ENCODE measurements at places on chromosomes 12 and 14.
A peak's percentile ranks its signal among the peaks of the same experiment; 100 is the strongest.

DNA sequence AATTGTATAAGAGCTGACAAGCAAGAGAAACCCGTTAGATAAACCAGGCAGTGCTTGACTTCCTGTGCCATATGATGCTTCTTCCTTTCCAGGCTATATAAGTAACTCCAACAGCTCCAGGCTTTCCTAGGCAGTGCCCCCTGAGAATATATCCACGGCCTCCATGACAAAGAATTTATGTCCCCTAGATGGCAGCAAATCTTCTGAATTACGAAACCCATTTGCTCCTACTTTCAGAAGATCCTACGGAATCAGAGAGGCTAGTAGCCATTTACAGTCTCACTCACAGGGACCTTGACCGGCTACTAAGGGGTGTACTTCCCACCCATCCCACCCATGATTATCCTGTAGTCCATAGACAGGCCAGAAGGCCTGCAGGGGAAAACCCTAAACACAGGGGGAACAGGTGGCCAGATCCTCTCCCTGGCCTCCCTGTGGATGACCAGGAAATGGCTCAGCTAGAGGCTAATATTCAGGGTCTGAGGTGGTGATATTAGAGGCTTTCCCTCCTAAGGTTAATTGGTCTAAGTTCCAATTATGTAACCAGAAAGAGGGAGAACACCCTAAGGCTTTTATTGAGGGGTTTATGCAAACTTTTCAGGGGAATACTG is 77.2 kb upstream of the DCD start:
- DNase-seq: no peak
- no peak overlapping the region for H3K4me3 ChIP-seq
- peaks cover 5% of the 10 kb centered on the region for H3K4me1 ChIP-seq
- no peaks in the 10 kb centered on the region for H3K36me3 ChIP-seq
- no peak overlapping the region for H3K27ac ChIP-seq
- peaks cover 30% of the 10 kb centered on the region for H3K27me3 ChIP-seq

DNA sequence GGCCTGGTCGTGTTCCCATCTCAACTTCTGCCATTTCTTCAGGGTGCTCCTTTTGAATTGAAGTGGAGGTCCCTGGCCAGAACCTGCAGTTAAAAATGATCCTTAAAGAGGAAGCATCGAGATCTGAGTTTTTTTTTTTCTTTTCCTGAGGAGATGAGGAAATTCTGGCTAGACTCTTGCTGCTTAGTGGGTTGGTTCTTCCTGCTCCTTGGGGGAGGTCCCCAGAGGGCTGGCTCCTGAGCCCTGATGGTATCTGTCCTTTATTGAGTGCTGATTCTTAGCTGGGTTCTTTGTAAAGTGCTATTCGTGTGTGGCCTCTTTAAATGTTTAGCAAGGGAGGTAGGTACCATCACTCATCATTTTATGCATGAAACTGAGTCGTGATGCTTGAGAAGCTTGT is 11.7 kb downstream of the PELI2 start:
- DNase-seq: no peak
- peaks cover 22% of the 10 kb centered on the region for H3K4me1 ChIP-seq
- peaks cover 2% of the 10 kb centered on the region for H3K27me3 ChIP-seq
- no peaks in the 10 kb centered on the region for H3K36me3 ChIP-seq
- no peak overlapping the region for H3K4me3 ChIP-seq

GRCh38 chr12:106901276-106901675 is 54.4 kb upstream of the TMEM263 start:
- H3K27me3 ChIP-seq: peaks cover 46% of the 10 kb centered on the region
- H3K36me3 ChIP-seq: no peaks in the 10 kb centered on the region
- no peak overlapping the region for H3K4me3 ChIP-seq
- no peak overlapping the region for H3K27ac ChIP-seq
- peaks cover 10% of the 10 kb centered on the region for H3K4me1 ChIP-seq

DNA sequence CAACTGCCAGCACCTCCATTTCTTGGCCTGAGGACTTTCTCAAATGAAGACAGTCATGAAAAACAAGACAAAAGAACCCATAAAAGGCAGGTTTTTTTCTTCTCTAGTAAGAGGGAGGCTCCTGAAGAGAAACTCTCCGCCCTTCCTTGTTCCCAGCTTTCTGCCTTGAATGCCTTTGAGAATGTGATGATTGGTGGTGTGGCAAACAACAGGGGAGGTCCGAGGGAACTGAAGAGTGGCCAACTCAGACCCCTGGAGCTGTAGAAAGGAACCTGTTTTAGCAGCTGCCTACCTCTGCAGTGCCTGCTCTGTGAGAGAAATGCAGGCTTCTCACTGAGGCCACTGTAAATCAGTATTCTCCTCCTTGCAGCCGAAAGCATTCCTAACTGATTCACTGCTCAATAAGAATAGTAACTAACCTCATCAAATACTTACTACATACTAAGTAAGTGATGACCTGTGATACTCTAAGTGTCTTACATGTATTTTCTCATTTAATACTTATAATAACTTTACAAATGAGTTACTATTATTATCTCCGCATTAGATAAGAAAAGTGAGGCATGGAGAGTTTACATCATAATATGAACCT is 16.7 kb upstream of the ERC1 start:
- no peaks in the 10 kb centered on the region for H3K4me1 ChIP-seq
- no peak for DNase-seq
- H3K27me3 ChIP-seq: peaks cover 4% of the 10 kb centered on the region
- no peak overlapping the region for H3K27ac ChIP-seq

- no peak overlapping the region for H3K4me3 ChIP-seq
- no peak overlapping the region for H3K27ac ChIP-seq
- peaks cover 7% of the 10 kb centered on the region for H3K4me1 ChIP-seq
- peaks cover 2% of the 10 kb centered on the region for H3K36me3 ChIP-seq
Observed at GRCh38 chr12:89732522-89732921, 23.9 kb upstream of the ATP2B1 start.

DNA sequence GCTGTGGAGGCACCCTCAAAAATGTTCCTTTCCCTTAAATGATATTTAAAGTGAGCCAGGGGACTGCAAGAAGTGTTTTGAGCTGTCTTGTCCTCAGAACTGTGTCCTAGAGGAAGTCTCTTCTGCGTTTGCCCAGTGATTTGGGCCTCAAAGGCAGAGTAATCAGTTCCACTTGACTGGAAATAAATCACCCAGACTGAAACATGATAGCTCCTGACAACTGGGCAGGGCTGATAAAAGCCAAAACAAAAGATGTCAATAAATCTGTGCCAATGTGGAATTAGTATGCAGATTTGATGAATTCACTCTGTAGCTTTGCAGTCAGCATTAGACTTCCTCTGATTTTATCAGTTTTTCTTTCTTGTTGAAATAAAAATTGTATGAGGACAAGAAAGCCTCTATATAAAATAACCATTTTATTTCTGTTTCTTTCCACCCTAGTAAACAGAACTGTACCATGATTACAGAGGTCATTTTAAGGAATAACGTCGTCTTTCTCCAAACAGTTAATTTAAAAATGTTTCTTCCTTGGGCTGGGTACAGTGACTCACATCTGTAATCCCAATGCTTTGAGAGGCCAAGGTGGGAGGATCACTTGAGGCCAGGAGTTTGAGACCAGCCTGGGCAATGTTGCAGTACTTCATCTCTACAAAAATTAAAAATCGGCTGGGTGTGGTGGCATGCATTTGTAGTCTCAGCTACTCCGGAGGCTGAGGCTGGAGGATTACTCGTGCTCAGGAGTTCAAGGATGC is 180.8 kb downstream of the ERC1 start:
- no peaks in the 10 kb centered on the region for H3K27me3 ChIP-seq
- H3K27ac ChIP-seq: no peak overlapping the region
- H3K4me3 ChIP-seq: no peak overlapping the region
- H3K4me1 ChIP-seq: no peaks in the 10 kb centered on the region
- no peak for DNase-seq

DNA sequence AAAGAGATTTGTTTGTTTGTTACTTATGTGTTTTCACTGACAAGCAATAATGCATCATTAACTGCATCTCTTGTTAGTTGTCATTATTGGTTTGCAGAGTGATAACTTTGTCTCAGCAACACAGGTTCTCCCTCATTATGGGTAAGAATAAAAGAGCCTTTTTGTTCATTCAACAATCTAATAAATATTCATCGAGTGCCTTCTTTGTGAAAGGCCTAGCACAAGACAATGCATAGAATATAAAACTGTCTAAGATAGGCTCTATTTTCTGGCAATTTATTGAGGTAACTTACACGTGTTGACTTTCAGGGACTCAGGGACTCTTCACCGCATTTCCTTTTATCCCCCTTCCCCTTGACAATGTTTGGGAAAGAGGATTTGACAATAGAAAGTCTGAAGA is 95.5 kb upstream of the KRR1 start:
- no peak overlapping the region for H3K27ac ChIP-seq
- DNase-seq: no peak
- H3K27me3 ChIP-seq: peaks cover 28% of the 10 kb centered on the region
- H3K36me3 ChIP-seq: no peaks in the 10 kb centered on the region
- H3K4me3 ChIP-seq: no peak overlapping the region

GRCh38 chr12:131390412-131391334 is 320.2 kb upstream of the SFSWAP start:
- no peak overlapping the region for H3K4me3 ChIP-seq
- H3K27ac ChIP-seq: no peak overlapping the region
- no peaks in the 10 kb centered on the region for H3K27me3 ChIP-seq
- no peaks in the 10 kb centered on the region for H3K4me1 ChIP-seq
- DNase-seq: peak; percentile 62

- DNase-seq: no peak
- peaks cover 41% of the 10 kb centered on the region for H3K4me1 ChIP-seq
- H3K27ac ChIP-seq: peak overlapping the region; percentile 52
- no peaks in the 10 kb centered on the region for H3K27me3 ChIP-seq
- peak overlapping the region; percentile 44 for H3K4me3 ChIP-seq
Observed at GRCh38 chr14:68969278-68970033, 9.6 kb downstream of the ACTN1 start.

- H3K4me1 ChIP-seq: no peaks in the 10 kb centered on the region
- H3K4me3 ChIP-seq: no peak overlapping the region
- no peak overlapping the region for H3K27ac ChIP-seq
- DNase-seq: no peak
Observed at GRCh38 chr14:101476916-101477553, 84.3 kb upstream of the DIO3 start.

GRCh38 chr12:67453191-67453590 is 184.0 kb downstream of the CAND1 start:
- H3K4me3 ChIP-seq: no peak overlapping the region
- H3K36me3 ChIP-seq: peaks cover 7% of the 10 kb centered on the region
- H3K27me3 ChIP-seq: peaks cover 45% of the 10 kb centered on the region

- no peaks in the 10 kb centered on the region for H3K4me1 ChIP-seq
- no peaks in the 10 kb centered on the region for H3K27me3 ChIP-seq
- H3K27ac ChIP-seq: no peak overlapping the region
- H3K36me3 ChIP-seq: no peaks in the 10 kb centered on the region
- DNase-seq: no peak
Observed at GRCh38 chr12:77549383-77550128, 281.1 kb upstream of the NAV3 start.

- no peaks in the 10 kb centered on the region for H3K27me3 ChIP-seq
- no peak for DNase-seq
- H3K36me3 ChIP-seq: peaks cover 48% of the 10 kb centered on the region
Observed at GRCh38 chr14:39417014-39417413, 15.2 kb downstream of the FBXO33 start.

DNA sequence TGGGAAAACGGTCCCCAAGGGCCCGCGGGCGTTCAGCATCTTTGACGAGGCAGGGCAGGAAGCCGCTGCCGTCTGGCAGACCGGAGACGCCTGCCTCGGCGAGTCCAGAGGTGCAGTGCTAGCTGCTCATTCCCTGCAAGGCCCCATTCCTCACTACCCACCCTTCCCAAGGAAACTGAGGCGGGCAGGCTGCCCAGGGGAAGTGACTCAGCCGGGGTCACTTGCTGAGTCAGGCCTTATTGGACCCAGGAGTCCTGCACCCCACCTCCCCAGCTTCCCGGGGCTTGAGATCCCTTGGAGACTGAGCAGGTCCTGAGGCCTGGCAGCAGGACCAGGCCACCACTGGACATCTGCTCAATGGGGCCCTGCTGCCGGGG is 3.7 kb downstream of the SH2B3 start:
- H3K27me3 ChIP-seq: no peaks in the 10 kb centered on the region
- peak; percentile 75 for DNase-seq
- H3K4me1 ChIP-seq: peaks cover 59% of the 10 kb centered on the region
- H3K36me3 ChIP-seq: peaks cover 31% of the 10 kb centered on the region
- peak overlapping the region; percentile 77 for H3K27ac ChIP-seq

DNA sequence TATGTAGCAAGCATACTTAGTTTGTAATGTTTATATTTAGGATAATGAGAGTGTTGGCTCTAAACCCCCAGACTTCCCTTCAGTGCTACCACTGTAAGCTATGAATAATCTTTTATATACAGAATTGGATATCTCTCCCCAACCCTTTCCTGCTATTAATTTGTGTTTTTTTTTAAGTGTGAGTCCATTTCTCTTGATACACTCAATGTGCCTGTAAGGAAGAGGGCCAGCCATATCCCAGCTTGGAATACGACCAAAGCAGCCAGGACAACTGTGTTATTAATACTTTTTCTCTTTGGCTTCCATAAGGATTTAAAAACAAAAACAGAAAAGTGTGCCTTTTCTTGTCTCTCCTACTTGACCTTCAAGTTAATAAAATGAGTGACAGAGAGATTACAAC is 116.7 kb downstream of the SNAPC1 start:
- no peak for DNase-seq
- H3K36me3 ChIP-seq: no peaks in the 10 kb centered on the region
- H3K27me3 ChIP-seq: peaks cover 70% of the 10 kb centered on the region
- H3K4me3 ChIP-seq: no peak overlapping the region

GRCh38 chr12:53174881-53175491 is 5.5 kb upstream of the ZNF740 start:
- no peak overlapping the region for H3K4me3 ChIP-seq
- no peak overlapping the region for H3K27ac ChIP-seq
- H3K36me3 ChIP-seq: peaks cover 4% of the 10 kb centered on the region
- DNase-seq: no peak

GRCh38 chr14:68856572-68856971 is 63.7 kb upstream of the ZFP36L1 start:
- DNase-seq: no peak
- no peaks in the 10 kb centered on the region for H3K4me1 ChIP-seq
- H3K4me3 ChIP-seq: no peak overlapping the region
- H3K27ac ChIP-seq: no peak overlapping the region
- H3K27me3 ChIP-seq: peaks cover 2% of the 10 kb centered on the region
- no peaks in the 10 kb centered on the region for H3K36me3 ChIP-seq

GRCh38 chr12:4275016-4275869 is 1.7 kb downstream of the CCND2 start:
- DNase-seq: no peak
- H3K4me1 ChIP-seq: peaks cover 48% of the 10 kb centered on the region
- H3K4me3 ChIP-seq: peak overlapping the region; percentile 97
- peak overlapping the region; percentile 98 for H3K27ac ChIP-seq
- H3K27me3 ChIP-seq: no peaks in the 10 kb centered on the region
- peaks cover 58% of the 10 kb centered on the region for H3K36me3 ChIP-seq

- no peak overlapping the region for H3K4me3 ChIP-seq
- no peaks in the 10 kb centered on the region for H3K27me3 ChIP-seq
- DNase-seq: no peak
- no peaks in the 10 kb centered on the region for H3K4me1 ChIP-seq
Observed at GRCh38 chr12:71134405-71134804, 23.4 kb downstream of the TSPAN8 start.

GRCh38 chr12:22164139-22164538 is 118.1 kb downstream of the CMAS start:
- H3K27ac ChIP-seq: peak overlapping the region; percentile 1
- H3K4me3 ChIP-seq: peak overlapping the region; percentile 32
- no peaks in the 10 kb centered on the region for H3K36me3 ChIP-seq
- H3K27me3 ChIP-seq: peaks cover 2% of the 10 kb centered on the region
- peaks cover 17% of the 10 kb centered on the region for H3K4me1 ChIP-seq

- no peaks in the 10 kb centered on the region for H3K36me3 ChIP-seq
- H3K27ac ChIP-seq: peak overlapping the region; percentile 31
- H3K4me1 ChIP-seq: peaks cover 34% of the 10 kb centered on the region
- H3K4me3 ChIP-seq: no peak overlapping the region
- no peaks in the 10 kb centered on the region for H3K27me3 ChIP-seq
Observed at GRCh38 chr12:102475355-102475754, 5.0 kb downstream of the IGF1 start.
